Stimulated activated CD8-positive, alpha-beta memory T cell treated with anti-CD3 and anti-CD28 coated beads, Interleukin-12 subunit alpha, Interleukin-12 subunit beta, amount 100 ng/mL, for 4 hours (primary cell): ENCODE measurements at places on chromosomes 2 and 18.

GRCh38 chr18:74631623-74632350 lies 34.1 kb downstream of the ZNF407 start:
- DNase-seq: no peak

DNA sequence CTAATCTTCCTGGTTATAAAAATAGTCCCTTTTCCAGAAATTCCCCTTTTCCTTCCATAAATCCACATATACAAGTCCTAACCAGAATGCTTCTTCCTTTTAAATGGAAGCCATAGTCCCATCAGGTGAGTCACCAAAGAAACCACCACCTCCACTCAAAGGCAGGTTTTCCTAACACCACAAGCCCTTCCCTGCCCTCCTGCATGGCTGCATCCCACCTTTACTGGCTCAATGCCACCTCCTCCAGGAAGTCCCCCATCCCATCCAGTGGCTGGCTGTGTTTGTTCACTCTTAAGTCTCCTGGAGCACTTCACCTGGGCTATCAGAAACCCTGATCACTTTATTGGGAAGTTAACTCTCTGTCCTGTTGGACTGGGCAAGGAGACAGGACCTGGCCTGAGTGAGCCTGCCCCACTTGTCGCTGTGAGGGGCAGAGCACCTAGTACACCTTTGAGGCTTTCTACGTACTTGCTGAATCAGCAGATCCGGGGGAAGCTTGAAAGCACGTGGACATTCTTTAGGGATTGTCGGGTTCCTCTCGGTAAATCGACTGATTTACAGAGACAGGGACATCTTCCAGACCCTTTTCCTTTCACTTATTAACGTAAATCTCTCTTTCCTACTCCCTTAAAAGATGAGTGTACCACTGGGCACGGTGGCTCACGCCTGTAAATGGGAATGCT lies 71.0 kb downstream of the NGEF start:
- no peak for DNase-seq

DNA sequence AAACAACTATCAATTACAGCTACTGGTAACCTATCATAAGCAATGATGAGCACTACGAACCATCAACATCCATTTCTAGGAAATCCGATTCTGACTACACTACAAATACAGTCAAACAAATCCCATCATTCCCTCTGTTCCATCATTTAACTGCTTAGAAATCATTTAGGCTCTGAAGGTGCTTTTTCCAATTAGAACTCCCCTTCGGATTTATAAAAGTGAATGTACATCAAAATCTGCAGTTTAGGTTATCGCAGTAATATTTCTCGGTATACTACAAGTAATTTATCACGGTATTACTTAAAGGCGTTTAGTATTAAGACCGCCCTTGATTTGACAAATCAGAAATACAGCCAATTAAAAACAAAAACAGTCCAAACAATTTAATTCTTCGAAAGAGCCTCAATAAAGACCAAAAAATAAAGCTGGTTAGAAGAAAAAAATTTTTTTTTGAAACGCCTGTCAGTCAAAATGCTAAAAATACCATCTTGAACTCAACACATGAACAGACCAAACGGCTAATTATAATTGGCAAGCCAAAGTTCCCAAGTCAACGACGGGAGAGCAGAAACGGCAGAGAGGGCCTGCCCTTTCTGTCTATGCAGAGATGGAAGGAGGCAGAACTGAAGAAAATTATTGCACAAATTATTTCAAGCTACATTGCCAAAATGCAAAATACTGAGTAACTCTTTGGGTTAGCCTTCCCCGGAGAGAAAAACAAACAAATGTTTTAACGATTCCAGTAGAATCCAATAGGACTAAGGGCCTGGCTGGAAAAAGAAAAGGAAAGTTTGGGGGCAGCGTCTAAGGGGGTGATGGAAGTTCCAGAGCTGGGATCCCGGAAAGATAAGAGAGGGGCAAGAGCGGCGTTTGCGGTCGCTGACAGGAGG lies 1.2 kb downstream of the VPS54 start:
- DNase-seq: no peak

- no peak for DNase-seq
Observed at GRCh38 chr2:46815121-46815802, 100.3 kb downstream of the MCFD2 start.

DNA sequence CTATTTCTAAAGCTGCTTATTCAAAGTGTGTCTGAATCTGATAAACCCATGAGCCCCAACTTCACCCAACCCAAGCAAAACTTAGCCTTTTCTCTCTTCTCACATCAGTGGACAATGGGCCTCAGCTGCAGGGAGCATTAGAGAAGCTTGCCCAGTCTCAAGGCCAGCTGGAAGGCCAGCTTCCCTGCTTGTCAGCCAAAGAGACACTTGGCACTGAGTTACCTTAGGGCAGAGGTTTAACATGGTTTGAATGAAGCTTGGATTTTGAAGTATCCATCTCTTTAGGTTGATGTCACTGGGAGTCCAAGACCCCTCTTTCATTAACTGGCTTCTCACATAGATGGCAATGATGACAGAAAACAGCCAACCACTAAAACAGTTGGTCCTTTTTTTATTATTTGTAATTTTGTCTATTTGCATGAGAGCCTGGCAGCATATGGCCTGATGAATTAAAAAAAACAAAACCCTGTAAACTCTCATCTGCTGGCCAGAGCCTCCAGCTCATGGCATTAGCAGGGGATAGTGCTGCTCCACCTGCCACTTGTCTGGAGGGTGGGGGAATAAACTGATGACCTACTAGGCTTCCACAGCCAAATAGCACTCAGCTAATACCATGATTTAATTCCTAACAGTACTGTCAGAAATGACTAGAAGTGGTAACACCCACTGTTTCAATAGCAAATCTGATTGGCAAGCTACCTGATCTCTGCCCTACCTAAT lies 137.0 kb downstream of the UBE2E3 start:
- DNase-seq: no peak

DNA sequence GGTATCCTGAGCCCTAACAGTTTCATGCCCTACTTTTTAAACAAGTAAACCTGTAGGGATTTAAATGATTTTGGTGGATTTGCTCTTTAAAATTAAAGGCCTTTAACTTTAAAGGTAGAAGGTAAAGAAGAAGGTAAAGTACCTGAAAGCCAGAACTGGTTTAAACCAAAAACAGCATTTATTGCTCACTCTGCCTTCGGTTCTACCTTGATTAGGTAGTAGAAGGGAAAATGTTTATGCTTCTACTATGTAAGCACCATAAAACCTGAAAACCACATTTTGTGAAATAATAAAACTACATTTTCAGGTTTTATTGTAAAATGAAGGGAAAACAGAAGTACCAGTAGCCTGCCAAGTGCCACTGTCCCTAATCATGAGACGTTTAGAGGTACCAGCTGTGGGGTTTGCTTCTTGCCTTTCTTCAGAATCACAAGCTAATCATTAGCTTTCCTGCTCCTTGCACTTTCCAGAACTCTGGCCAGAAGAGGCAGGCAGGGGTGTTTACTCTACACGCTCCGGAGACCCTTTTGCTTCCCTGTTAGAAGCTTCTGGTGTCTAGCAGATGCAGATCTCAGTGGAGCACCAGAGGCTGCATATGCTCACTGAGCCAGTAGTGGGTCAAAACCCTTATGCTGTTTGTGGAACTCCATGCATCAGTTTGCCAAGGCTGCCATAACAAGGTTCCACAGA lies 33.3 kb downstream of the RPIA start:
- DNase-seq: no peak

- no peak for DNase-seq
Observed at GRCh38 chr2:121735518-121736074, 1.1 kb downstream of the NIFK start.

DNA sequence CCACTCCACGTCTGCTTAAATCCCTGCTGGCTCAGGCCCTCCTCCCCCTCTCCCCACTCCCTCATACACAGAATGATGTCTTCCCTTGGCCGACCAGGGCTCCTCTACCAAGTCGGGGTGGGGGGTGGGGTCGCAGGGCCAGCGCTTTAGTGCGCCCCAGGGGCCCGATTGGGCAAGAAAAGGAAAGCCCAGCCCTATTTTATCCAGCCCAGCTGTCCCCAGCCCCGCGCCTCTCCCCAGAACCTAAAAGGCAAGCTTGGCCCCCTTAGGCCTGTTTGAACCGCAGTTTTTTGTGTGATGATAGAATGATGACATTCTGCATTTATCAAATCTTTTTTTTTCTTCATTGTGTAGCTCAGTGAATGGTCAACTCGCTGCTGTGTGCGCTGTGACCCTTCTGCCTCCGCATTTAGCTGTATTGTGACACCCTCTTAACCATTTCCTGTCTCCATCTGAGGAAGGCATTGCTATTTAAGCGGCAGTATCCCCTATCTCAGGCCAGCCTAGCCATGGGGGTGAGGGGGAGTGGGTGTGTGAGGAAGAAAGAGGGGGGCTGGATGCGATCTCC lies 231.4 kb downstream of the HAUS1 start:
- no peak for DNase-seq

GRCh38 chr2:174630107-174630506 lies 32.5 kb upstream of the WIPF1 start:
- DNase-seq: no peak

GRCh38 chr18:50009773-50010335 lies 185.1 kb downstream of the MYO5B start:
- DNase-seq: no peak

- DNase-seq: no peak
Observed at GRCh38 chr2:78541451-78542267, 483.8 kb upstream of the REG3G start.

- DNase-seq: no peak
Observed at GRCh38 chr18:27278131-27278530, 93.0 kb upstream of the CHST9 start.

- no peak for DNase-seq
Observed at GRCh38 chr2:214649440-214650205, 159.9 kb downstream of the BARD1 start.

- no peak for DNase-seq
Observed at GRCh38 chr18:58254873-58255511, 211.0 kb downstream of the NEDD4L start.

GRCh38 chr2:11370377-11371091 lies 26.1 kb upstream of the ROCK2 start:
- DNase-seq: no peak

GRCh38 chr2:97774425-97774824 lies 61.0 kb downstream of the ZAP70 start:
- DNase-seq: no peak

GRCh38 chr2:219987830-219988229 lies 360.4 kb downstream of the SLC4A3 start:
- no peak for DNase-seq

DNA sequence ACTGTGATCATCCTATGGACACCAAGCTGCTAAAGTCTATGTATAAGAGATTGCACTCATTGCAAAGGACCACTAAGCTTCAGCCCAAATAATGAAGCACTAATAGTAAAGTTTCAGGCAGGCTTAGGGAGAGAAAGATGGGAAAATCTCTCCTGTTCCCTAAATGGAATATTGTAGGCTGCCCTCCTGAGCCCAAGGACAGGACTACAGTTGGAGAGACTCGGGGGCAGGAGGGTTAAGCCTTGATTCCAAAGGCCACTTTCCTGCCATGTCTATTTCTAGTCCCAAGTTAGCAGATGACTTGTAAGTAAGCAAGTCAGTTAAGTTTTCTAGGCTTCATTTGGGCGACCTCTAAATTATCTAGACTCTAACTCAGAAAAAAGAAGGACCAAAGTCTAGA lies 9.0 kb downstream of the TMEM247 start:
- DNase-seq: no peak
